ENCODE measurements at places on chromosomes 13 and 19. TPM values are rescaled to one million over a fixed set of nuclear protein-coding genes. Genes with fewer than 3 reads are reported as not detected.
A peak's percentile ranks its signal among the peaks of the same experiment; 100 is the strongest.

Gene RNF225
- total RNA-seq = 0.98 TPM

- H3K27ac ChIP-seq = no peak overlapping the region
- H3K36me3 ChIP-seq = no peaks in the 10 kb centered on the region
- no peak for DNase-seq
- no peaks in the 10 kb centered on the region for H3K27me3 ChIP-seq
These were observed 12.1 kb downstream of the IQCN start for GRCh38 chr19:18262144-18262543.

Gene ZNF787
- total RNA-seq = 13.5 TPM

GRCh38 chr13:57675526-57675925 lies 44.0 kb downstream of the PCDH17 start:
- H3K4me3 ChIP-seq = no peak overlapping the region
- H3K27me3 ChIP-seq = no peaks in the 10 kb centered on the region

Gene CACNG6
- total RNA-seq = not detected

Gene BCL3
- 86.9 TPM for total RNA-seq

GRCh38 chr19:46618670-46619231 lies 6.1 kb downstream of the PTGIR start:
- H3K4me1 ChIP-seq = peaks cover 41% of the 10 kb centered on the region
- peak overlapping the region; percentile 37 for H3K27ac ChIP-seq
- no peak for DNase-seq
- H3K27me3 ChIP-seq = no peaks in the 10 kb centered on the region
- no peak overlapping the region for H3K4me3 ChIP-seq

DNA sequence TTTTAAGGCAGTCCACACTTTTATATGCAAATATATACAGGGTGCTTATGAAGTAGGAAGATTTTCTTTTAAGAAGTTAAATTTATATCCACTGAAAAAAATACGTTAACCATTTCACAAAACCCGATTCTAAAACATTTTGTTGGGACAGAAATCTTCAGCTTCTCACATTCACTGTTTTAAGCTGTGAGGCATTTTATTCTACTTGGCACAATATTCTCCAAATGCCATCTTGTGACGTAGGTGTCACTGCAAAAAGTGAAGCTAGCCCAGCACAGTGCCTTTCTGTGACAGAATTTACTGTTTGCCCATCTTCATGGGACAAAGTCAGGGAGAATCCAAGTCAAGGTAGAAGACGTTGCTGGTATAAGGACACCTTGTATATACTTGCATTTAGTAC lies 94.5 kb upstream of the SLC15A1 start:
- peaks cover 21% of the 10 kb centered on the region for H3K36me3 ChIP-seq
- no peak overlapping the region for H3K4me3 ChIP-seq

- no peak for DNase-seq
- no peak overlapping the region for H3K4me3 ChIP-seq
- H3K27me3 ChIP-seq = no peaks in the 10 kb centered on the region
- H3K36me3 ChIP-seq = no peaks in the 10 kb centered on the region
These were observed 26.1 kb upstream of the SEMA6B start for GRCh38 chr19:4585556-4585955.

DNA sequence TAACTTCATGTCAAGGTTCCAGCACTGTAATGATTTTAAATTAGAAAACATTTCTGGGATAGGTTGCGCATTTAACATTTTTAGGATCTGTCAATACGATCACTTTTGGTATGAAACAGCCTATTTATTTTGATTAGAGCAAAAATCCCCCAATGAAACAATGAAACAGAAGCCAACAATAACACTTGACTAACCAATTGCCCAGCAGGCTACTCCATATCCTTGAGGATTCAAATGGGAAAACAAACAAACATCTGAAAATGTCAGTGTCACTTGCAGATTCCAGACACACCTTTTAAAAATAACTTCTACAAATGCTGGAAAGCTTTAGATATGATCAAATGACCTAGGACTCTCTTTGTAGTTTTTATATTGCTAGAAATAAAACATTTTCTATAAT lies 1412.5 kb upstream of the PRR20A start:
- H3K4me3 ChIP-seq = no peak overlapping the region
- H3K4me1 ChIP-seq = no peaks in the 10 kb centered on the region
- H3K36me3 ChIP-seq = no peaks in the 10 kb centered on the region
- no peak overlapping the region for H3K27ac ChIP-seq
- H3K27me3 ChIP-seq = no peaks in the 10 kb centered on the region

Gene MEDAG
- total RNA-seq = 46.4 TPM

Gene ZNF284
- 2.2 TPM for total RNA-seq

Gene ADAMTS10
- 66.3 TPM for total RNA-seq

DNA sequence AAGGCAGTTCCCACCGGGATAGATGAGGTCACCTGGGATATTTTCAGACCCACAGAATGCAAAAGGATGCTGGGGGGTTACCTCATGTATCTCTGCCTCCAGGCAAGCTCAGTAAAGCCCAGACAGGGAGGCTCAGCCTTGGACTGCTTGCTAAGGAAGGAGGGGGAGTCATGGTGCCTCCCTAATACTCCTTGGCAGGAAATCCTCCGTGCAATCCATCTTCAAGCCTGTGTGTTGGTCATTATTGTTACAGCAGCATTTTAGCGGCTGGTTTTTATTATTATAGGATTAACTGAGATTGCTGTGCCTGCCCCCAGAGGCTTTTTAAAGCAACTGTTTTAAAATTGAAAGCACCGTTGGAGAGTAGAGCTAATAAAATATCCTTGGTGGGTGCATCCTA lies 188.5 kb upstream of the UBL3 start:
- H3K4me1 ChIP-seq = peaks cover 8% of the 10 kb centered on the region
- H3K4me3 ChIP-seq = no peak overlapping the region
- H3K36me3 ChIP-seq = no peaks in the 10 kb centered on the region
- H3K27me3 ChIP-seq = no peaks in the 10 kb centered on the region
- peak overlapping the region; percentile 47 for H3K27ac ChIP-seq

GRCh38 chr19:11225172-11225571 lies 14.2 kb upstream of the ANGPTL8 start:
- DNase-seq = no peak
- H3K27me3 ChIP-seq = no peaks in the 10 kb centered on the region
- no peaks in the 10 kb centered on the region for H3K36me3 ChIP-seq
- H3K4me3 ChIP-seq = no peak overlapping the region
- no peak overlapping the region for H3K27ac ChIP-seq

DNA sequence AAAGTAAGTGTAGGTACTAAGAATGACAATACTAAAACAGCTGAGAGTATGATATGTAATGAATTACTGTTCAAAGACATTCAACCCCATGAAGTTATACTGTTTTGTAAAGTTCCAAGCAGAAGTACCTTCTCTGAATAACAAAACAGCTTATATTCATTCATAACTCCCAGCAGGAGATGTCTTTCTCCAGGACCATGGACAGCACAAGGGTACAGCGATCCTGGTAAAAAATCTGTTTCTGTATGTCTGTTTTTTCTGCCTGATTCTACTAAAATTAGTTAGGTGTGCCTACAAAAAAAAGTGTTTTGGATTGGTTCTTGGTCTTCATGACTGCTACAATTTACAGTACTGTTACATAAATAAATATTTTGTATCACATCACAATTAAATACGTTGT lies 172.5 kb upstream of the SLITRK5 start:
- no peak for DNase-seq
- no peaks in the 10 kb centered on the region for H3K27me3 ChIP-seq
- H3K36me3 ChIP-seq = no peaks in the 10 kb centered on the region
- H3K4me3 ChIP-seq = no peak overlapping the region
- H3K4me1 ChIP-seq = no peaks in the 10 kb centered on the region

Gene LILRB2
- 2.0 TPM for total RNA-seq

DNA sequence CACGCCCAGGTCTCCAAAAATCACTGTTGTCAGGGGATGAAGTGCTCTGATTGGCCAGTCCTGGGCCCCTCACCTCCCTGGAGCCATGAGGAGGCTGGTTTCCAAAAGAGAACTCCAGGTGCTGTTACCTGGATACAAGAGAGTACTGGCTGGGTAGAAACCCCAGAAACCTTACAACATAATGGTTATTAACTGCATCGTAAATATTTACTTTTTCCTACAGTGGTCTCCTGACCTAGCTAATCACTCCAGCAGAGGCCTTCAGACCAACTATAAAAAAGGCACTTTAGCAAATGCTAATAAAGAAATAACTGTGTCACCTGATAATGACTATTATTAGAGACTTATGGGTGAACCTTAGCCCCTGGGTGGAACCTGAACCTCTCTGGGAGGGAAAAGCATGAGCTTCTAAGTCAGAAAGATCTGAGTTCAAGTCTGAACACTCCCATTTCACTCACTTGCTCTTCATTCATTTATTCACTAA lies 1.5 kb upstream of the IGSF23 start:
- DNase-seq = no peak
- H3K27me3 ChIP-seq = no peaks in the 10 kb centered on the region
- H3K36me3 ChIP-seq = no peaks in the 10 kb centered on the region
- H3K4me3 ChIP-seq = no peak overlapping the region
- no peaks in the 10 kb centered on the region for H3K4me1 ChIP-seq

- peak overlapping the region; percentile 28 for H3K4me3 ChIP-seq
- no peak overlapping the region for H3K27ac ChIP-seq
- H3K27me3 ChIP-seq = no peaks in the 10 kb centered on the region
These were observed 3.2 kb downstream of the PRTN3 start for GRCh38 chr19:843836-844545.

DNA sequence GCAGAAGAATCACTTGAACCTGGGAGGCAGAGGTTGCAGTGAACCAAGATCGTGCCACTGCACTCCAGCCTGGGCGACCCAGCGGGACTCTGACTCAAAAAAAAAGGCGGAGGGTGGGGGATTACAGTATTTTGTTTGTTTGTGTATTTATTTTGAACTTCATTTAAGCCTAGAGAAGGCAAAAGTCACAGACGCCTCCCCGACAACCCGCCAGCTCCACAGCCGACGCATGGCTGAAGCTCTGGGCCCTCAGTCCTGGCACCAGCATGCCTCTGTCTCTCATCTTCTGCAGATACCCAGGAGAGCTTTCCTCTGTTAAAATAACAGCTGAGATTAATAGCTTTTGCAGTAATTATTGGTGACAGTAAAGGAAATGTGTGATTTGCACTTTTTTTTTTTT lies 17.2 kb upstream of the PDCD5 start:
- H3K36me3 ChIP-seq = no peaks in the 10 kb centered on the region
- no peaks in the 10 kb centered on the region for H3K4me1 ChIP-seq
- no peaks in the 10 kb centered on the region for H3K27me3 ChIP-seq
- H3K27ac ChIP-seq = no peak overlapping the region
- no peak for DNase-seq

- DNase-seq = no peak
- no peak overlapping the region for H3K4me3 ChIP-seq
- H3K36me3 ChIP-seq = no peaks in the 10 kb centered on the region
- H3K27ac ChIP-seq = no peak overlapping the region
- peaks cover 31% of the 10 kb centered on the region for H3K4me1 ChIP-seq
- H3K27me3 ChIP-seq = no peaks in the 10 kb centered on the region
These were observed 2.3 kb downstream of the MCF2L start for GRCh38 chr13:112971288-112971643.

GRCh38 chr13:97588993-97589392 lies 155.0 kb downstream of the RAP2A start:
- H3K27me3 ChIP-seq = no peaks in the 10 kb centered on the region
- no peaks in the 10 kb centered on the region for H3K36me3 ChIP-seq
- no peak overlapping the region for H3K27ac ChIP-seq
- DNase-seq = no peak

DNA sequence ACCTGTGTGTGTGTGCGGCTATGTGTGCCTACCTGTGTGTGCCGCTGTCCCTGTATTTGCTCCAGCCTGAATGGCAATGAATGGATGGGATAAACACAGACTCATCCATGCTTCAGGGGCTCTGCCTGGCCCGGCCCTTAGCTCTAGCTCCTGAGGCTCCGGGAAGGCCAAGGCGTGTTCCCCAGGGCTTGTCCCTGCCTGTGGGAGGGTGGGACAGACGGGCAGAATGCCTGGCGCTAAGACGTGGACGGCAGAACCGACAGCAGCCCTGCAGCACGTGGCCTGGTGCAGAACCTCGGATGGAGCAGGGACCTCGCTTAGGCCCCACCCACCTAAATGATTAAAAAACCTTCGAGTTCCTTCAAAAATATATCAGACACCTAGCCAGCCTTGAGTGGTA lies 57.8 kb upstream of the C13orf46 start:
- H3K4me1 ChIP-seq = peaks cover 59% of the 10 kb centered on the region
- peak overlapping the region; percentile 62 for H3K27ac ChIP-seq

- DNase-seq = peak; percentile 88
- H3K4me1 ChIP-seq = peaks cover 28% of the 10 kb centered on the region
- no peaks in the 10 kb centered on the region for H3K27me3 ChIP-seq
These were observed 937 bp upstream of the SPRY2 start for GRCh38 chr13:80341756-80342370.

Gene CYSLTR2
- 0.49 TPM for total RNA-seq

DNA sequence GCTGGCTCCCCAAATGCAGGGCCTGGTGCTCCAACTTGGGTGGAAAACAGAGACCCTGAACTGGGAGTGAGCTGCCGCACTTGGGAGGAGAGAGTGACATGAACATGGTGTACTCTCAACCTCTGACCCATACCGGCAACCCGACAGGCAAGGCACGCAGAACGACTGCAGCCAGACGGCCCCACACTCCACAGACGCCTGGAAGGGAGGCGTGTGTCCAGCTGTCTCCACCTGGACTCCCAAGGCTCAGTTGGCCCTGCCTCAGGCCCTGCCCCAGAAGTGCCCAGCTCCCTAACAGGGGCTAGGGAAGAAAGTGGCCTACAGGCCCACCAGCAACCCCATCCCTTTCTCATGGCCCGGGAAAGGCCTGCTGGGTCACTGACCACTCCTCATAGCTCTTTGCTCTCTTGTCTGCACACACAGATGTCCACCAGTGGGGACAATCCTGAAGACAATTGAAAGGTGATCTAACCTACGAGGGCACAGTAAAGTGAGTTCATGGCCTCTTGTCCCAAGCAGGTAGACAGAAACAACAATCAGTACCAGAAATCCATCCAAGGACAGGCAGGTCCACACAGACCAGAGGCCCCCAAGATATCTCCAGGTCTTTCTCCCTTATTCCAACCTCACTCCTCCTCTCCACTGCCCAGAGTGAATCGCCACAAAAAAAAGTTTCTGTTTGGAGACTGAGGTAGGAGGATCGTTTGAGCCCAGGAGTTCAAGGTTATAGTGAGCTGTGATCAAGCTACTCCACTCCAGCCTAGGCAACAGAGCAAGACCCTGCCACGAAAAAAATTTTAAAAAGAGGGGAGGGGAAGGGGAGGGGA lies 28.2 kb downstream of the ELL start:
- H3K36me3 ChIP-seq = no peaks in the 10 kb centered on the region
- no peak for DNase-seq
- peaks cover 74% of the 10 kb centered on the region for H3K4me1 ChIP-seq
- peak overlapping the region; percentile 48 for H3K27ac ChIP-seq
- no peaks in the 10 kb centered on the region for H3K27me3 ChIP-seq
- H3K4me3 ChIP-seq = no peak overlapping the region

DNA sequence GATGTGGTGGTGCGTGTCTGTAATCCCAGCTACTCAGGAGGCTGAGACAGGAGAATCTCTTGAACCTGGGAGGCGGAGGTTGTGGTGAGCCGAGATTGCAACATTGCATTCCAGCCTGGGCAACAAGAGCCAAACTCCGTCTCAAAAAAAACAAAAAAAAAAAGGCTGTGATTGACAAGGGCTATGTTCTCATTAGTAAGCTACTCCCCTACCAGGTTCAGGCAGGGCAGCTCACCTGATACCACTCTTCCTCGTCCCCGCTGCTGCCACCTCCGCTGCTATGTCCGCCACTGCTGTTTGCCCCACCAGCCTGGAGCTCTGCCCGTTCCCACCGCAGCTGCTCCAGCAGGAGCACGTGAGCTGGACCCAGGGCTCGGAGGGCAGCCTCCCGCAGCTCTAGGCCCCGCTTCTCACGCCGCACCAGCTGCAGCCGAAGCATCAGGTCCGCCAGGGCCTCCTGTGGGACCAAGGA lies 9.4 kb downstream of the USHBP1 start:
- no peaks in the 10 kb centered on the region for H3K4me1 ChIP-seq
- no peaks in the 10 kb centered on the region for H3K36me3 ChIP-seq
- H3K4me3 ChIP-seq = no peak overlapping the region
- H3K27me3 ChIP-seq = no peaks in the 10 kb centered on the region

Data from vagina (tissue), 2 donors.